Stromal cell of bone marrow (primary cell): ENCODE measurements at places on chromosomes 1 and 21.

GRCh38 chr1:118364882-118365281 is 179.9 kb upstream of the SPAG17 start:
- DNase-seq: no peak

GRCh38 chr1:23114424-23115079 is 54.1 kb downstream of the LUZP1 start:
- no peak for DNase-seq

GRCh38 chr1:162110910-162111309 is 41.4 kb downstream of the NOS1AP start:
- no peak for DNase-seq

DNA sequence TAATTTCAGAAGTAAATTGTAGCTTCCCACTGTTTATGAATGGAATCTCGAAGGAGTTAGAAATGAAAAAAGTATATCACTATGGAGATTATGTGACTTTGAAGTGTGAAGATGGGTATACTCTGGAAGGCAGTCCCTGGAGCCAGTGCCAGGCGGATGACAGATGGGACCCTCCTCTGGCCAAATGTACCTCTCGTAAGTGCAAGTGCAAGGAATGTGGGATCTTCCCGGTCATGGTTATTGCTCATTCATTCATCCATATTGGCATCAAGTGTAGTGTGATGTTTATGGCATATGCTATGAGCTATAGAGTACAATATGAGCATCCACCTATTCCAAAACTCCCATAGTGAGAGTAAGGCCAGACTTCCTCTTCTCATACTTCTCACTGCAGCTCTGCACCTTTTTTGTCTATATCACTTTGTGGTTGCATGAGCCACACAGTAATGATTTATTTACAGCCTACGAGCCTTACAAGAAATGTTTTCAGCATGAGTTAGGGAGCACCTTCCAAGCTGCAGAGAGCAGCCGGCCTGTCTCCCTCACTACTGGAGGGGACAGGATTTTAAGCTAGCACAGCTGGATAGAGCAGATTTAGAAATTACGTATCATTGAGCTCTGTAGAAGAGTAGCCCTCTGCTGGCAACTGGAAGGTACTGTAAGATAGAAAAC is 24.9 kb upstream of the CR1L start:
- peak; percentile 21 for DNase-seq

DNA sequence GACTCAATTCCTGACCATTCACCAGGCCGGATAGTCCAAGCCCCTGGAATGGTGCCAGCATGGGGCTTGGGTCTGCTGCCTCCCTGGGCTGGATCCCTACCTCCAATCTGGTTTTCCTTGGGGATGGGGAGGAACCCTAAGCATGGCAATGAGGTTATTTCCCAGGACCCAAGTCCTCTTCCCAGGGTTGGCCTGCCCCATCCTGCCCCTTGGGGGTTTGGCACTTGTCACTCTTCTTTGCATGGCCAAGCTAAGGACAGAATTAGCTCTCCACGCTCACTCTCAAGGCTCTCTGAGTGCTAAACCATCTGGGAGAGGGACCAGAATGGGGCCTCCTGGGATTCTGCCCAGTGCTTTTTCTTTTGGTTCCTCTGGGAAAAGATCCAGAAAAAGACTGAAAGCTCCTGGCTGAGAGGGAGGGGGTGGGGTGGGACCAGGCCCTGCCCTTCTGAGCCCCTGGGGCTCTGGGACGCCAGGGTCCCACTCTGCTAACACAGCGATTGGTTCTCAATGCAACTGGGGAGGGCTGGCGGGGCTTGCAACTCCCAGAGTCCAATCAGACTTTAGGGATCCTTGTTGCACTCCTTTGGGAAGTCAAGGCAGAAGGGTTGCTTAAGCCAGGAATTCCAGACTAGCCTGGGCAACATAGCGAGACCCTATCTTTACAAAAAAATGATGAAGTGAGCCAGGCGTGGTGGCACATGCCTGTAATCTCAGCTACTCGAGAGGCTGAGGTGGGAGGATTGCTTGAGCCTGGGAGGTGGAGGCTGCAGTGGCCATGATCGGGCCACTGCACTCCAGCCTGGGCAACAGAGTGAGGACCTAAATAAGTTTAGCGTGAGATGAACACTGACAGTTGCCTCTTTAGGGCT is 52.7 kb downstream of the DHRS3 start:
- DNase-seq: no peak

DNA sequence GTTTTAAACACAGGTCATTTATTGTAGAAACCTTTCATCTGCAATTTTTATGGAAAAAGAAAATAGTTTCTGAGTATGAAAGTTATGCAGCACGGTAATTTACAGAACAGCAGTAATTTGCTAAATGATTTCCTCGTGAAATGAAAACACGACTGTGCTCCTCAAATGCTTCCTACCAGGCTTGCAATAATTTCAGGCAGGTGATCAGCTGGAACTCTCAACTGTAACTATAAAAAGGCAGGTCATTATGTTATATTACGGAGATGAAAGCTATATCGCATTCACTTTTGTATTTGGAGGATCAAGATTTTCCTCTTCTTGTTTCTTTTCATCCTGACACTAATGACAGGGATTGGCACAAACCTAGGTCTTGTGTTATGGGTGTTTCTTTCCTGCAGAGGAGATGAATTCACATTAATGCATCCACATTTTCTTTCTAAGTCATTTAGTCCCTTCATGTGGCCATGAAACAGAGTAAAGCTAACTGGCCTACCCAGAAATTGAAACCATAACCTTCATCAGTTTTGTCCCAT is 57.4 kb downstream of the SAMSN1 start:
- DNase-seq: no peak

DNA sequence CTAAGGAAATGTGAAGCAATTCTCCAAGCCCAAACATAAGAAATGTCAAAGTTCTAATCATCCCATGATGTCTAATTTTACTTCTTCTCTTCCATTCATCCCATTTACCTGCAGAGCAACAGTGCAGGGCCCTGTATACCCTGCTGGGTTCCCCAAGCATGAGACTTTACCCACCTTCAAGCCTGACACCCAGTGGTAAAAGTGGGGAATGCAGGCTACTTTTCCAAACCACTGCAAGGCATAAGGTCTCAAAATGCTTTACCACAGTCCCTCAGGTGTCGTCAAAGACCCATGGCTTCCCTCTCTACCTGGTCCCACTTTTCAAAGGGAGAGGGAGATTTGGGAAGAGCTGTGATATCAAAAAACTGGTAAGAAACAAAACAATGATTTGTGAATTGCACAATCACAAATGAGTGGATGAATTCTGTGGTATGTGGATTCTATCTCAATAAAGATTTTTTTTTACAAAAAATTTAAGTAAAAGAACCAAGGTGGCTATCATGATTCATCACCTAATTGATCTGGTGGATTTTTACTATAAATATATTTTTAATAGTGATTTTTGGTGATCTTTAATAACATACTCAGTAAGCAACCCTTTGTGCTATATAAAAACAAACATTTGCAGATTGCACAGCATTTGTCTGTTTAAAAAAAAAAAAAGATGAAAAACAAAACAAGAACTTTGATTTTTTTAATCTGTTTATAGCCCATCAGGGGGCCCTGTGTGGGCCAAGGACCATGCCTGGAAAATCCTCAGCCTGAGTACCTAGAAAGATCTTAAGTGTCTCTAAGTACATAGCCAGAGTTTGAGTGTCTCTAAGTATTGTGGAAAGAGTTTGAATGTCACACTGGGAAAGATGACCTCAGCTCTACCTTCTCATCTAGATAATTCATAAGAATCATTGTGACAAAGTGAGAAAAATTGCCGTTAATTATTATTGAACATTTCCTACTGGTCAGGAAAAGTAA is 73.1 kb upstream of the GJB5 start:
- peak; percentile 5 for DNase-seq

DNA sequence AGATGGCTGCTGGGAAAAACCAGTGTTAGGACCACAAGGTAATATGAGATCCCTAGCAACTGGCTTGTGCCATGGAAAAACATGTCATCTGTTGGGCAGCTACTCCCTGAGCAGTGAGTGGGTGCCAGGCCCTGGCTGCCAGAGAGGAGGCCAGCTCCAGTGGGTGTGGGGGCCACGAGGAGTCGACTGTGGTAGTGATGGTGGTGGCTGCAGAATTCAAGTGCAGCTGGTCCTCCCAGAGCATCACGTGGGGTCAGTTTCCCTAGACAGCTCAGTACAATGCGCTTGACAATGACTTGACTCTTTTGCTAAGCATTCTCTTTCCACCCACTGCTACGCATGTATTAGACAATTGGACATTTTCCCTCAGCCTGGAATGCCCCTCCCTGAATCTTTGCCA is 14.5 kb upstream of the CDC42 start:
- DNase-seq: no peak

GRCh38 chr1:58780411-58780810 is 3.4 kb downstream of the JUN start:
- no peak for DNase-seq

GRCh38 chr1:3778590-3779264 is 6.2 kb downstream of the SMIM1 start:
- DNase-seq: no peak

GRCh38 chr1:160086456-160086892 is 5.1 kb downstream of the KCNJ9 start:
- no peak for DNase-seq

- DNase-seq: no peak
Observed at GRCh38 chr1:20302108-20302471, 11.4 kb downstream of the VWA5B1 start.

- DNase-seq: no peak
Observed at GRCh38 chr1:8456308-8456912, 138.5 kb downstream of the SLC45A1 start.

DNA sequence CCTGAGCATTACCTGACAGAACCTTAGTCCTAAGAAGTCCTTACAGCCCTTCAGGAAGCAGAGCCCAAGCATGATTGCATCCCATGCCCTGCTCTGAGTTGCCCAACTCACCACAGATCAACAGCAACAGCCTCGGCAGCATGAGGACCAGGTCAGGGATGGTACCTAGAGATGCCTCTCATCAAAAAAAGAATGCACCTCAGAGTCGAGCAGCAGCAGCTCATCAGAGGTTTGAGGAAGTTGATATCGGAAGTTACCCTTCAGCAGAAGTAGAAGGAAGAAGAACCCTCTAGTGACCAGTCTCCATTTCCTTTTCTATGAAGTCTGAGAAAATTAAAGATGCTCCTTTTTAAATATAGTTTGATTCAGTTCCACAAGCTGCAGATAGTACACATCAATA is at the start of gene FCRL1:
Gene FCRL1 (minus strand): TSS at position 225 of the 400 bp plus-strand sequence. CDS start 83 bp downstream, at position 142.
- DNase-seq: no peak

- DNase-seq: no peak
Observed at GRCh38 chr1:182622901-182623528, 18.8 kb upstream of the RGS16 start.

DNA sequence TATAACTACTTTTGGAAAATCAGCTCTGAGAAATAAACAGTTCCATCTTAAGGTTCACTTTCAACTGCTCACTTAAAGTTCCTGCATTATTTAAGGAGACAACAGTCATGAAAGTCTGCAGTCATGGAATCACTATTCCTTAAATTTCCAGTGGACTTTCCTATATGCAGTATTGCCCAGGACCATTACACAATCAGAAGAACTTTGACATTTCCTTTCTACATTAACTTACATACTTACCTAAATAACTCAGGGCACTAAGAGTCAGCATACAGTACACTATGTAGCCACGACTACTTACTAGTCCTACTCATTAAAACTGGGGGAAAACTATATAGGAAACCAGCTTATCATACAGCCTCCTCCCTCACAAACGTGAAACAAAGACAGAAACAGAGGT is 220.1 kb downstream of the SLC45A1 start:
- no peak for DNase-seq

DNA sequence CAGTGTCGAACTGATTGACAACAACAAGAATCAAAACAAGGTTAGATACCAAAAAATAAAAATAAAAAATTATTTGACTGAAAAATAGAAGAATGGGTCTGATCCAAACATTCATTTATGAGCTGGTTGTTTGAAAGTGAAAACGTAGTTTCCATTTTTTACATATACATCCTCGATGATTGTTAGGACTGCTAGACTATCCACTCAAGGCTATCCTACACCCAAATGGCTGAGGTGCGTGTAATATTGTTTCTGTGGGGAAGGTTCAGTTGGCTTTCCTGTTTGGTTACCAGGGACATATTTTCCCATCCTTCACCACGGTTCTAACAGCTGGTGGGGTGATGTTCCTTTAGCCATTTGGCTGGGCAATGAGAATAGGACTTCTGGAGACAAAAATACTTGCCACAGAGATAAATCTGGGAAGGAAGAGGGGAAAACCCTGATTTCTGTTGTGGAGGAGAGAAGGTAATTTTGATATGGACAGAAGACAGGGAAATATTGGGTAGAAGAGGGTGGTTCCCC is 66.3 kb downstream of the MAP3K7CL start:
- DNase-seq: no peak

DNA sequence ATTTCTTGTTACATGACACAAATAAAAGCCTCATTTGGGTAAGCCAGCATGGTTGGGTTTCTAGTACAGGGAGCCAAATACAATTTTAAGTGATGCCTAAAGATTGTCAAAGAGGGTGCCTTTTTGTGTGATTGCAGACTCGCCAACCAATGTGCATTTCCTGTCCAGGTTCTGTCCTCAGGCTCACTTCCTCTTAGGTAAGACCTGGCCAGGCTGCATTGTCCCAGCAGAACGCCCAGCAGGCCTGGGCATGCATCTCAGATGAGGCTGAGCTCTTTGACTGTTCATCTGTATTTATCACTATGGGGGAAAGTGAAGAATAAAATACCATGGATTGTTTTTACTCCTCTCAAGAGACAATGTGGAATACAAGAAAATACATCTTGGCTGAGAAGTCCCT is 49.7 kb downstream of the KCNC4 start:
- no peak for DNase-seq

DNA sequence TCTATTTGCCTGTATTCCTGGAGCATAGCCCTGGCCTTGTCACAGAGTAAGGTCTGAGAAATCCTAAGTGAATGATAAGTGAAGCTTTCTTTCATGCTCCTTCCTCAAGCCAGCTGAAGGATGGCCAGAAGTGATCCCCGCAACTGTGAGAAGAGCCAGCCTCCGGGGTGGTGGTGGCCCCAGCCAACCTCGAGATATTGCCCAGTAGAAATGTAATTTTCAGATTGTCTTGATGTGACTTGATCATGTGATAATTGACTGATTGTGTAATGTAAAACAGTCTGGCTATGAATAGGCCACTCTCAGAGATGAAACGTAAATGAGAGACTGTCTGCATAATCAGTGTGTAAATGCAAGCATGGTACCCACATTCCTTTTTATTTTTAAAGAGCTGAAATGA is 242.4 kb upstream of the CAMK1G start:
- no peak for DNase-seq
